ENCODE measurements at places on chromosomes 4 and X. TPM values are rescaled to one million over a fixed set of nuclear protein-coding genes. Genes with fewer than 3 reads are reported as not detected.
A peak's percentile ranks its signal among the peaks of the same experiment; 100 is the strongest.

GRCh38 chrX:135009057-135009610 lies 13.2 kb downstream of the RTL8B start:
- H3K27ac ChIP-seq, result no peak overlapping the region
- no peaks in the 10 kb centered on the region for H3K36me3 ChIP-seq
- no peak overlapping the region for H3K4me3 ChIP-seq
- peaks cover 6% of the 10 kb centered on the region for H3K4me1 ChIP-seq
- no peak for DNase-seq

GRCh38 chr4:152014280-152014679 lies 253.5 kb upstream of the GATB start:
- peaks cover 27% of the 10 kb centered on the region for H3K4me1 ChIP-seq
- no peak overlapping the region for H3K27ac ChIP-seq
- no peak overlapping the region for H3K4me3 ChIP-seq
- H3K27me3 ChIP-seq, result no peaks in the 10 kb centered on the region
- no peaks in the 10 kb centered on the region for H3K36me3 ChIP-seq
- DNase-seq, result peak; percentile 52

GRCh38 chrX:68196939-68197791 lies 236.1 kb downstream of the OPHN1 start:
- peak; percentile 5 for DNase-seq
- no peaks in the 10 kb centered on the region for H3K4me1 ChIP-seq
- no peak overlapping the region for H3K27ac ChIP-seq
- peaks cover 5% of the 10 kb centered on the region for H3K27me3 ChIP-seq
- H3K4me3 ChIP-seq, result no peak overlapping the region

CNKSR2 gene
- total RNA-seq, result 9.0 TPM

DNA sequence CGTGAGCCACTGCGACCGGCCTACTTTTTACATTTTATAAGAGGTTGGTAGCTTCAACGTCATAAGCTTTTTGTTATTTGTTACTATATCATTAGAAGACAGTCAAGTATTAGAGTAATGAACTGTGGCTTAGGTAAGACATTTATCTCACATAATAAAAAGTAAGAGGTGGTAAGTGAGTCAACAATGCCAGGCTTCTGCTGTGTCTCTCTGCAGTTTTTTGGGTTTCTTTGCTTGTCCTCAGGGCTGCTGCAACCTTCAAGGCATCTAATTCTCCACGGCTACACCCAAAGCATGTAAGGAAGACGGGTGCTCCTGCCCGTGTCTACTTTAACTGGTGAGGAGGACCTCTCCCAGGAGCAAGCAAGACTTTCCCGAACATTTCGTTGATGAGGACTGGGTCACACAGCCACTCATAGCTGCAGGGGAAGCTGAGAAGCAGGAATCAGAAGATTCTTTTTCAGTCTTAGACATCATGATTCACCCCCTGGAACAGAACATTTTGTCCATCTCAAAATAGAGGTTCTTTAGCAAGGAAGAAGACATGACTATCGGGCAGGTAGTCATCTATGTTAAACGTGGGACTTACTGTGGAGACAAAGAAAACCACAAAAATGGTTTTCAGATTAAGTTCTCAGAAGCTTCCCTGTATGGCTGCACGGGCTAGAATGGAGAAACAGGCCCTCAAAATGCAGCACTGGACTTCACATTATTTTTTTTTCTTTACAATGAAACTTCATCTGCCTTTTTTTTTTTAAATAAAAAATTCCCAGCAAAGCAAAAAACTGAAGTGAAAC lies 13.0 kb upstream of the RHOH start:
- H3K4me3 ChIP-seq, result peak overlapping the region; percentile 47
- no peak for DNase-seq
- H3K27me3 ChIP-seq, result no peaks in the 10 kb centered on the region
- peaks cover 2% of the 10 kb centered on the region for H3K36me3 ChIP-seq
- peaks cover 52% of the 10 kb centered on the region for H3K4me1 ChIP-seq

NEUROG2 gene
- total RNA-seq, result not detected

HPRT1 gene
- 109 TPM for total RNA-seq

DNA sequence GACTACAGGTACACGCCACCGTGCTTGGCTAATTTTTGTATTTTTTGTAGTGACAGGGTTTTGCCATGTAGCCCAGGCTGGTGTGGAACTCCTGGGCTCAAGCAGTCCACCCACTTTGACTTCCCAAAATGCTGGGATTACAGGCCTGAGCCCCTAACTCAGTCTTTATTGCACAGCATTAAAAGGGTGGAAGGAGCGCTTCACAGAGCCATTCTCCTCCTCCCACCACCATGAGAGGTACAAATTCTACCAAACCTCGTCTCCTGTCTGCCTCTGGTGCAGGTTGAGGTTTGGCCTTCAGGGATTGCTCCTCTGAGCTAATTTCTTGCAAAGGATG lies 52.3 kb downstream of the TLR10 start:
- H3K27ac ChIP-seq, result peak overlapping the region; percentile 83
- H3K36me3 ChIP-seq, result peaks cover 5% of the 10 kb centered on the region
- no peak overlapping the region for H3K4me3 ChIP-seq
- no peaks in the 10 kb centered on the region for H3K27me3 ChIP-seq
- peaks cover 18% of the 10 kb centered on the region for H3K4me1 ChIP-seq

DNA sequence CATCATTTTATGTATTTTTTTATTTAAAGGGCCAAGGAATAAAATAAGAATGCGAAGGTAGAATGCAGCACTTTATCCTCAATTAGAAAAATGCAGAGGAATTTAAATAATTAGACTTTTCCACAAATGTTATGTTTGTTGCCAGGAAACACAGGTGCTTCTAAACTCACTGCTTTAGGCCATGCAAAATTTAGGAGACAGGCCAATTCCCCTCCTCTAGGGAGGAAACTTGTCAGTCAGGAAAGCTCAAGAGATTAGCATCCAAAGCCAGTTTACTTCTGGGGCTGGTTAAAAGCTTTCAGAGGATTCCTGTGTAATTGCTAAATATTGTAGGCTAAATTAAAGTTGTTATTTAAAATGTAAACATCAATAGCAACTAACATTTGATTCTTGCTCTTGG lies 124.5 kb downstream of the DMD start:
- no peak overlapping the region for H3K4me3 ChIP-seq
- H3K27me3 ChIP-seq, result no peaks in the 10 kb centered on the region
- no peak for DNase-seq
- H3K36me3 ChIP-seq, result no peaks in the 10 kb centered on the region
- H3K27ac ChIP-seq, result no peak overlapping the region

PNCK gene
- 1.2 TPM for total RNA-seq

DNA sequence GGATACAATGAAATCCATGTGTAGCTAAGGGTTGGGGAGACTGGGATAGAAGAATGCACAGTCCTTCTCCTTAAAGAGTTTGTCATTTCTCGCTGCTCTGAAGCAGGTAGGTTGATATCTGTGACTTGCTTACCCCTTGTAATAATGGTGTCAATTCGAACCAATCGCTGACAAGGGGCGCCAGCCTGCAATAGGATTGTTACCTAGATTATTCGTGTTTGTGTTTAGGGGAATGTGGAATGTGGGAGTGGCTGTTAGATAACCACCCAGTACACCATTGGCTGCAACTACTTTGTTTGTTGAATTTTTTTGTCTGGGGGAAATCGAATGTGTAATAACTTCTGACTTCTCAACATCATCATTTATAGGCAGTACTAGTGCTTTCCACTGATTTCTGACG lies 141.6 kb downstream of the LARP7 start:
- no peak overlapping the region for H3K27ac ChIP-seq
- H3K4me3 ChIP-seq, result no peak overlapping the region
- H3K27me3 ChIP-seq, result no peaks in the 10 kb centered on the region
- no peaks in the 10 kb centered on the region for H3K36me3 ChIP-seq

GRCh38 chrX:45351478-45351877 lies 150.8 kb upstream of the DIPK2B start:
- no peak for DNase-seq
- H3K36me3 ChIP-seq, result no peaks in the 10 kb centered on the region

- no peak for DNase-seq
- no peaks in the 10 kb centered on the region for H3K27me3 ChIP-seq
- H3K4me1 ChIP-seq, result no peaks in the 10 kb centered on the region
- H3K4me3 ChIP-seq, result no peak overlapping the region
- no peaks in the 10 kb centered on the region for H3K36me3 ChIP-seq
- no peak overlapping the region for H3K27ac ChIP-seq
Observed at GRCh38 chr4:67934628-67935027, 28.7 kb downstream of the TMPRSS11A start.

HADH gene
- 51.2 TPM for total RNA-seq

GRCh38 chrX:135516376-135516775 lies 4.1 kb upstream of the INTS6L start:
- DNase-seq, result no peak
- no peak overlapping the region for H3K4me3 ChIP-seq
- H3K27me3 ChIP-seq, result peaks cover 2% of the 10 kb centered on the region
- H3K36me3 ChIP-seq, result peaks cover 3% of the 10 kb centered on the region
- H3K27ac ChIP-seq, result no peak overlapping the region

GRCh38 chr4:159117968-159118367 lies 15.1 kb downstream of the RAPGEF2 start:
- no peak for DNase-seq
- peaks cover 25% of the 10 kb centered on the region for H3K4me1 ChIP-seq

DDX53 gene
- not detected for total RNA-seq

SPANXA2 gene
- not detected for total RNA-seq

GRCh38 chr4:120554086-120554485 lies 368.4 kb downstream of the PRDM5 start:
- no peak for DNase-seq
- H3K36me3 ChIP-seq, result no peaks in the 10 kb centered on the region
- H3K27ac ChIP-seq, result no peak overlapping the region
- no peak overlapping the region for H3K4me3 ChIP-seq
- no peaks in the 10 kb centered on the region for H3K4me1 ChIP-seq

USP17L26 gene
- not detected for total RNA-seq

DNA sequence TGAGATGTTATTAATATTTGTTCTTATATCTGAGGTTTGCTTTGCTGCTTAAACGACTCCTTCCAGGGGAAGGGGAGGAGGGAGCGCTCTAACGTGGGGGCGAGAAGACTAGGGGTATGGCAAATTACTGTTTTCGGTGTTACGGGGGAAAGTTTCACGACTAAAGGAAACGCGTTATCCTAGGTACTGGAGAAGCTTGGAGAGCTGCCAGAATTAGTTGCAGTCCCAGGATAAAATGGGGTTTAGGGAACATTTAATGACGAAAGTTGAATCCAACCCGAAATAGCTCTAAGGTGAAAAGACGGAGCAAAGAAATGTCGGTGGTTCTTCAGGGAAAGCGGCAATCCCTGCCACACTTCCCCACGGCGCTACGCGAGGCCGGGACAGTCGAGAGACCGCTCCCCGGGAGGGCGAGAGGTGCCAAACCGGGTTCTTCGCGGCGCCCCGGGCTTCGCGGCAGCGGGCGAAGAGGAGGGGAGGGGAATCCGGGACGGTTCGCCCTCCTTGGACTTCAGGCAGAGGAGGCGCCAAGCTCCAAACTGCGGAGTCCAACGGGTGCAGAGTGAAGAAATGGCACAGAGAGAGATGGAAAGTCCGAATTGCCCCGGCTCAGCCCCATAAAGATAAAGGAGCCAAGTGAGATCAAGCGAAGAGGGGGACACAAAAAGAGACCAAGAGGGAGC lies 724 bp downstream of the THOC2 start:
- peak overlapping the region; percentile 91 for H3K4me3 ChIP-seq
- H3K36me3 ChIP-seq, result peaks cover 13% of the 10 kb centered on the region
- peaks cover 16% of the 10 kb centered on the region for H3K4me1 ChIP-seq
- peak overlapping the region; percentile 95 for H3K27ac ChIP-seq
- H3K27me3 ChIP-seq, result no peaks in the 10 kb centered on the region

DNA sequence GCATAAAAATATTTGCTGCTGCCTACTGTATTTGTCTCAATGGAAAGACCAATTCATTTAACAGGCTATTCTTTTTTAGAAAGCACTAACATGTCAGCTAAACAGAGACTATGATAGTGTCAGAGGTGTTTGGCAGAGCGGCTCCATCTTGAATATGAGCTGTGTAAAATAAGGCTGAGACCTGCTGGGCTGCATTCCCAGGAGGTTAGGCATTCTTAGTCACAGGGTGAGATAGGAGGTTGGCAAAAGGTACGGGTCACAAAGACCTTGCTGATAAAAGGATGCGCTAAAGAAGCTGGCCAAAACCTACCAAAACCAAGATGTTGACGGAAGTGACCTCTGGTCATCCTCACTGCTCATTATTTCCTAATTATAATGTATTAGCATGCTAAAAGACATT lies 41.8 kb downstream of the NPY5R start:
- H3K27me3 ChIP-seq, result peaks cover 11% of the 10 kb centered on the region
- H3K36me3 ChIP-seq, result no peaks in the 10 kb centered on the region
- no peak for DNase-seq
- H3K27ac ChIP-seq, result no peak overlapping the region

DNA sequence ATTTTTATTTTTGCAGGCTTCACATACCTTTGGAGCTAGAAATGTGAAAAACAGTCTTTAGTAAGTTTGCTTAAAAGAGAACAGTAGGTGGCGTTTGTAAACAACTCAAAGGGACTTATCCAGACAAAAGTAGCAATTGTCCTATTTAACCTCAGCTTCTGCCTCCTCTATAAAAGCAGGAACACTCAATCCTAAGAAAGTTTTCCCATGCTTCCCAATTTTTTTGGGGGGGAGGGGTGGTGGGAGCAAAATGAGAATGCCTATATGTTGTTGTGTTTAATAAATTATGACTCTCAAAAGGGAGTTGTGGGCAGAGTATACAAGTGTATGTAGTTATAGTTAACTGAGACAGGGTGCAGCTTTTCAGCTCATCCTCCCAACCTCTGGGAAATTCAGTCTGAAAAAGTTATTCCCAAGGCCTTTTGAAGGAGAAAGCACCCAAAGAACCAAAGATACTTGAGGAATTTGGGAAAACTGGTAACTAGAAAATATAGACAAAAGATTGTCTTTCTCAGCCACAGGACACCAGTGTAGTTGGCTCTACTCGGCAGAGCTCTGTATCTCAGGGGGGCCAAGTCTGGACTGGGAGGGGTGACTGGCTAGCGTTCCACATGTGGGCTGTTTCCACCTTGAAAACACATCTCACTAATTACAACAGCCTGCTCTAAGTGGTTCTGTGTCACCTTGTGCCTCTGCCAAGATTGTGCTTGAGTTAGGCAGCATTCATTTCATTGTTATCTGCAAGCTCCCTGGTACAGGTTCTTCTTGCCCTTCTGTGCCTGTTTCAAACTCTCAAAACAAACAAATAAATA lies 2.8 kb downstream of the SFRP2 start:
- no peaks in the 10 kb centered on the region for H3K36me3 ChIP-seq
- peaks cover 81% of the 10 kb centered on the region for H3K27me3 ChIP-seq
- no peak overlapping the region for H3K27ac ChIP-seq
- peaks cover 20% of the 10 kb centered on the region for H3K4me1 ChIP-seq
- DNase-seq, result no peak
- H3K4me3 ChIP-seq, result no peak overlapping the region

DNA sequence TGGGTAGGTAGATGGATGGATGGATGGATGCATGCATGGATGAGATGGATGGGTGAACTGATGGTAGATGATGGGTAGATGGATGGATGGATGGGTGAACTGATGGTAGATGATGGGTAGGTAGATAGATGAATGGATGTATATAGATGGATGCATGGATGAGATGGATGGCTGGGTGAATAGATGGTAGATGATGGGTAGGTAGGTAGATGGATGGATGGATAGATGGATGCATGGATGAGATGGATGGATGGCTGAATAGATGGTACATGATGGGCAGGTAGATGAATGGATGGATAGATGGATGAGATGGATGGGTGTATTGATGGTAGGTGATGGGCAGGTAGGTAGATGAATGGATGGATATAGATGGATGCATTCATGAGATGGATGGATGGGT lies 15.1 kb upstream of the SLC25A6 start:
- peaks cover 7% of the 10 kb centered on the region for H3K36me3 ChIP-seq
- H3K27me3 ChIP-seq, result no peaks in the 10 kb centered on the region
- no peak overlapping the region for H3K4me3 ChIP-seq
- no peak for DNase-seq
- no peak overlapping the region for H3K27ac ChIP-seq

- H3K36me3 ChIP-seq, result no peaks in the 10 kb centered on the region
- no peak overlapping the region for H3K27ac ChIP-seq
- DNase-seq, result no peak
- H3K27me3 ChIP-seq, result no peaks in the 10 kb centered on the region
Observed at GRCh38 chr4:156746111-156746510, 225.5 kb downstream of the PDGFC start.

TMPRSS11D gene
- not detected for total RNA-seq

Data from activated naive CD8-positive, alpha-beta T cell treated with anti-CD3 and anti-CD28 coated beads for 36 hours (primary cell).